ENCODE measurements at places on chromosomes 12 and 14.

- DNase-seq, result no peak
Measured at GRCh38 chr12:44000309-44000952, 164.6 kb downstream of the TMEM117 start.

- no peak for DNase-seq
Measured at GRCh38 chr12:117695956-117696355, 272.8 kb downstream of the KSR2 start.

- DNase-seq, result no peak
Measured at GRCh38 chr12:116204169-116204568, 73.3 kb downstream of the MED13L start.

- DNase-seq, result no peak
Measured at GRCh38 chr12:79444089-79444488, 246.7 kb downstream of the PAWR start.

DNA sequence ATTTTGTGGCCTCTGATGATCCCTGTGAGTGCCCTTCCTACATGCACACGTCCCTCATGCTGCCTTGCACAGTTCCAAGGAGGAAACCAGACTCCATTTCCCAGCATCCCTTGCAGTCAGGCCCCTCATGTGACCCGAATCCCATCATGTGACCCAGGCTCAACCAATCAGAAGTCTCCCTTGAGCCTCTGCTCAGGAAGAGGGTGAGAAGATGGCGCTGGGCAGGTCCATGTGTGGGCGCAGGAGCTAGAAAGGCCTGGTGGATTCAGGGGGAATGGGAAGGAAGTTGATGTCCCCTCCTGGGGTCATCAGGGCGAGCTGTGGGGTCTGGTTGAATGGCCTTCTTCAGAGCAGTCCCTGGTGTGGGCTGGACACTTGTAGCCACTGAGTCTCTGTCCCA lies 240.5 kb downstream of the ADGRD1 start:
- no peak for DNase-seq
